Esophagus muscularis mucosa (tissue), 4 donors: ENCODE measurements at places on chromosomes 1 and 21. TPM values are rescaled to one million over a fixed set of nuclear protein-coding genes. Genes with fewer than 3 reads are reported as not detected.

GRCh38 chr21:41068967-41069642 is 98.9 kb upstream of the BACE2 start:
- no peak for DNase-seq

GRCh38 chr1:99326215-99326949 is 62.1 kb downstream of the PLPPR4 start:
- DNase-seq, result no peak

ZNF695 gene
- not detected for total RNA-seq

CRABP2 gene
- total RNA-seq, result 6.4 TPM

TRIM45 gene
- 4.0 TPM for total RNA-seq

PDC gene
- not detected for total RNA-seq

CDK18 gene
- total RNA-seq, result 4.8 TPM

DNA sequence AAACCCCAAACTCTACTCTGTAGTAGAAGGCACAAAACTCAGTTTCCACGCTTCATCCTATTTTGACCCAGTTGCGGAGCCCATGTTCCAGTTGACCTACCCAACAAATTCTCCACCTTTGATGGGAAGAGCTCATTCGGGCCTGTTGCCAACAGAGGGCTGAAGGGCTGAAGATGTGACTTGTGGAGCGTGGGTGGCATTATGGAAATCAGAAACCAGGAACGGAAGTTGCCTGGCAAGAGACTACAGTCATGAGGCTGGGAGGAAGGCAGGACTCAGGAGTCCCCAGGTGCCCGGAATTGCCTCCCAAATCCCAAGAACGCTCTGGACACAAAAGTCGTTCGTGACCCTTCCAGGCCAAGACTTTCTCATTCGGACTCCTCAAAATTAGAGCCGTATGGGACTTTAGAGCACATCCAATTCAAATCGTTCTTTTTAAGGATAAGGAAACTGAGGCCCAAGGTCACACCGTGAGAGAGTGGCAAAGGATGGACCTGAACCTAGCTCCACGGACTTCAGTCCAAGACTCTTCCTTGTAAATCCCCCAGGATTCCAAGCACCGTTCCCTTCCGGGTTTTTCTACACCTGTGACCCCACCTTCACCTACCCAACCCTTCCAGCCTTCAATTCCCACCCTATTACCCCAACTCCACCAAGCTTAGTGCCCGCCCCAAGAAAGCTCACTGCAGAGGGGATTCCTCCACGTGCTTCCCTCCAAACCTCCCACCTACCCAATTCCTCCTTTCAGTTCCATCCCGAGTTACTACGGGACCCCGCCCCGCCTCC is 739 bp downstream of the SMG5 start:
- DNase-seq, result no peak
